ENCODE measurements at places on chromosomes 4 and X. TPM values are rescaled to one million over a fixed set of nuclear protein-coding genes. Genes with fewer than 3 reads are reported as not detected.
A peak's percentile ranks its signal among the peaks of the same experiment; 100 is the strongest.

DNA sequence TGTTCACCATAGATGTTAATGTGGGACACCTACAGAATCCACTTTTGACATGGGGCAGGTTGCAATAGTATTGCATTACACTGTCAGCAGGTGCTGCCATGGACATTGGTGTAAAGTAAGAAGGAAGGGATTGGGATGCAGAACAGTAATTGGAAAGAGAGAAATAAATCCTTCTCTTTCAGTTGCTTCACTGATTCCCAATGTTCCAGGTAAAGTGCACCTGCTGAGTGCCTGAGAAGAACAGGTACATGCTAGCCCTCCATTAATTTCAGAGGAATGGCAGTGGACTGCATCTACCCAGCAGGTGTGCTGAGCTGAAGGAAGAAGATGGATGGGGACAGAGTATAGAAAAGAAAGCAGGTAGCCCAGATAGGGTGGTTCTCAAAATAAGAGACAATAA lies 248.5 kb downstream of the TENM3 start:
- no peaks in the 10 kb centered on the region for H3K4me1 ChIP-seq
- no peak for DNase-seq
- no peak overlapping the region for H3K27ac ChIP-seq
- H3K4me3 ChIP-seq: no peak overlapping the region

GRCh38 chrX:87890437-87890836 lies 372.8 kb downstream of the KLHL4 start:
- peaks cover 2% of the 10 kb centered on the region for H3K27me3 ChIP-seq
- no peak for DNase-seq
- no peaks in the 10 kb centered on the region for H3K4me1 ChIP-seq
- no peaks in the 10 kb centered on the region for H3K36me3 ChIP-seq

DNA sequence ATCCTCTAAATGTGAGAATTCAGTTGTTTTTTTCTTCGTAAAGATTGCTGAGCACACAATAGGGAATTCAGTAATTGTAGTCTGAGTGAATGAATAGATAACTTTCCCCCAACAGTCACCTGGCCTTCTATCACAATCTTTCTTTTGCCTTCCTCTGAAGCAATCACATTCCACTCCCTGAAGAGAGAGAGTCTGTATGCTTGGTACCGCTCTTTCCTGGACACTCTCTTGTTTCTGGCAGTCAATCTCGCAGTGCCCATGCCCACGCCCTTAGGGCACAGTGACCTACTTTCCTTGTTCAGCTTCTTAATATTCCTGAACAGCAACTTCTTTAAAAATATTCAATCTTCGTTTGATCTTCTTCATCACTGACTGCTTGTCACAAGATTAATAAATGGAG lies 255.9 kb downstream of the ADAMTS3 start:
- DNase-seq: no peak
- H3K4me3 ChIP-seq: no peak overlapping the region
- no peaks in the 10 kb centered on the region for H3K4me1 ChIP-seq
- no peaks in the 10 kb centered on the region for H3K36me3 ChIP-seq

DNA sequence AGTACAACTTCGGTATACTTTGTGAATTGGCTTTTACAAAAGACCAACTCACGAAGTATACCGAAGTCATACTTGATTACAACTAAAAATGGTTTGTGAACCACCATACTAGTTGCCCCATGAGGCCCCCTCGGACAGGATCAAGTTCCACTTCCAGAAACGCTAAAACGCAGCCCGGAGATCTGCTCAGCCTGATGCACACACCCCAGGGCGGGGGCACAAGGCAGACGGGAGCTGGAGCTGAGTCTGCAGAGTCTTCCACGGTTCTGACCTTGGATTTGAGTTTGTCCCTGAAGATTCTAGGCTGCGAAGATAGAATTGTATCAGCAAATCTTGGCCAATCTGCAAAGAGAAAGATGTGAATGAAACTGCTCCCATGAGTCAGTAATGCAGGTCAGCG lies 118.1 kb downstream of the SORCS2 start:
- DNase-seq: no peak
- no peak overlapping the region for H3K4me3 ChIP-seq
- H3K27ac ChIP-seq: no peak overlapping the region
- H3K36me3 ChIP-seq: no peaks in the 10 kb centered on the region
- no peaks in the 10 kb centered on the region for H3K27me3 ChIP-seq

- no peaks in the 10 kb centered on the region for H3K4me1 ChIP-seq
- H3K27ac ChIP-seq: no peak overlapping the region
- H3K4me3 ChIP-seq: no peak overlapping the region
- DNase-seq: no peak
- H3K36me3 ChIP-seq: no peaks in the 10 kb centered on the region
These were observed 71.9 kb downstream of the ATG4A start for GRCh38 chrX:108163333-108164082.

GRCh38 chrX:119677654-119677981 lies 15.3 kb downstream of the SEPTIN6 start:
- no peaks in the 10 kb centered on the region for H3K36me3 ChIP-seq
- peak overlapping the region; percentile 88 for H3K4me3 ChIP-seq
- peak overlapping the region; percentile 94 for H3K27ac ChIP-seq
- DNase-seq: no peak
- H3K4me1 ChIP-seq: peaks cover 74% of the 10 kb centered on the region

DNA sequence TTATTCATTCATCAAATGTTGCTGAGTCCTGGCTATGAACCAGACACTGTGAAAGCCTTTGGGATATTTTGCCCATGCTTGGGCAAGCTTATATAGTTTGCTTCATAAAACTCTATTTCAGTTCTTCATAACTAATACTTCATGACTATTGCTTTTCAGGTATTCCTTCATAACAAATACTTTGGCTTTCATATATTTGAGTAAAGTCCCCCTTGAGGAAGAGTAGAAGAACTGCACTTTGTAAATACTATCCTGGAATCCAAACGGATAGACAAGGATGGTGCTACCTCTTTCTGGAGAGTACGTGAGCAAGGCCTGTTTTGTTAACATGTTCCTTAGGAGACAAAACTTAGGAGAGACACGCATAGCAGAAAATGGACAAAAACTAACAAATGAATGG lies 1.7 kb upstream of the AFP start:
- H3K27me3 ChIP-seq: no peaks in the 10 kb centered on the region
- no peak overlapping the region for H3K27ac ChIP-seq
- DNase-seq: no peak
- no peak overlapping the region for H3K4me3 ChIP-seq
- H3K36me3 ChIP-seq: no peaks in the 10 kb centered on the region

GRCh38 chr4:120850018-120850599 lies 72.4 kb downstream of the PRDM5 start:
- no peak overlapping the region for H3K27ac ChIP-seq
- no peak for DNase-seq
- no peaks in the 10 kb centered on the region for H3K27me3 ChIP-seq
- H3K4me1 ChIP-seq: no peaks in the 10 kb centered on the region

Gene GNRHR
- not detected for polyA plus RNA-seq

GRCh38 chr4:159169404-159170302 lies 66.8 kb downstream of the RAPGEF2 start:
- peaks cover 9% of the 10 kb centered on the region for H3K4me1 ChIP-seq
- H3K27me3 ChIP-seq: peaks cover 7% of the 10 kb centered on the region
- H3K4me3 ChIP-seq: no peak overlapping the region
- H3K27ac ChIP-seq: no peak overlapping the region

Gene MAGEA6
- polyA plus RNA-seq: not detected

Gene TRIM60
- not detected for polyA plus RNA-seq

DNA sequence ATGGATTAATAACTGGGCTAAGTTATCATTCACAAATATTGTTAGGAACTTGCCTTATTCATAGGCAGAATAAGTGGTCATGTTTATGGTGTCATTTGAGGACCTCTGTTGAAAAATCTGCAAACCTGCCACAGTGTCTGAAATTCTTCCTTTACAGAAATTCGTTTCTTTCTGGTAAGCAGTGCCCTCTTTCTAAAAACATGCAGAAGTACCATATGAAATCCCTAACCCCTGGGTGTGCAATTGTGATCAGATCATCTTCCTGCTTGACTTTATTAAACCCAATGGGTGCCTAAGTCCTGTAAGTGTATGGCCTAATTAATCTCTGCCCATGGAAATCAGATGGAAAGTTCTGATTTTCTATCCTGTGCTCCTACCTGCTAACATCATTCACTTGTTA lies 4.4 kb upstream of the HTATSF1 start:
- H3K4me1 ChIP-seq: peaks cover 9% of the 10 kb centered on the region
- no peak overlapping the region for H3K4me3 ChIP-seq
- peaks cover 14% of the 10 kb centered on the region for H3K27me3 ChIP-seq
- no peak for DNase-seq
- H3K27ac ChIP-seq: no peak overlapping the region

DNA sequence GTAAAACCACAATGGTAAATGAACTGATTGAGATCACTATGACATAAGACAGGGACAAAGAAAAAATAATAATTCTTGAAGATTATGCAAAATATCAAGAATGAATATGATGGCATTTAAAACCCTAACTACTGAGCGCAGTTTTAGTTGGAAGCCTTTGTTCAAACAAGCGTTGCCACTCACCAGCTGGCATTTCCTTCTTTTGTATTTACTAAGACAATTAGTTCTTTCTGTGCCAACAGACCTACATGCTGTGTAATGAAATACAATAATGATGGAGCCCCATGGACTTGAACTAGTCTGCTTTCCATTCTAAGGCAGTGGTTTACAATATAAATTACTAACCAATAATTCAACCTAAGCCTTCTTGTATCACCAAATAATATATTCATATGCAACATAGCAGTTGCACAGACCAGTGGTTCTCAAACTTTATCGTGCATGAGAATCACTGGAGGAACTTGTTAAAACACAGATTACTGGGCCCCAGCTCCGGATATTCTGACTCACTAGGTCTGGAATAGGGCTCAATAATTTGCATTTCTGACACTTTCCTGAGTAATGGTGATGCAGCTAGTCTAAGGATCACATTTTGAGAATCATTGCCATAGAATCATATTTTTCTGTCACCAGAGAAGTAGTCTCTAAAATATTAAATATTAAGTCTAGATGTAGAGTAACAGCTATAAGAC lies 196.4 kb upstream of the MAGEB18 start:
- H3K27ac ChIP-seq: no peak overlapping the region
- H3K4me1 ChIP-seq: no peaks in the 10 kb centered on the region
- no peaks in the 10 kb centered on the region for H3K27me3 ChIP-seq
- no peak for DNase-seq
- H3K4me3 ChIP-seq: no peak overlapping the region

Gene CXorf58
- polyA plus RNA-seq: not detected

- H3K27me3 ChIP-seq: peaks cover 10% of the 10 kb centered on the region
- H3K36me3 ChIP-seq: no peaks in the 10 kb centered on the region
- no peak overlapping the region for H3K4me3 ChIP-seq
- DNase-seq: no peak
These were observed 49.2 kb upstream of the ATP8A1 start for GRCh38 chr4:42706086-42706485.

GRCh38 chrX:136115126-136115903 lies 32.0 kb upstream of the FHL1 start:
- DNase-seq: no peak
- H3K36me3 ChIP-seq: no peaks in the 10 kb centered on the region
- H3K27ac ChIP-seq: no peak overlapping the region
- H3K4me1 ChIP-seq: no peaks in the 10 kb centered on the region
- peaks cover 7% of the 10 kb centered on the region for H3K27me3 ChIP-seq

DNA sequence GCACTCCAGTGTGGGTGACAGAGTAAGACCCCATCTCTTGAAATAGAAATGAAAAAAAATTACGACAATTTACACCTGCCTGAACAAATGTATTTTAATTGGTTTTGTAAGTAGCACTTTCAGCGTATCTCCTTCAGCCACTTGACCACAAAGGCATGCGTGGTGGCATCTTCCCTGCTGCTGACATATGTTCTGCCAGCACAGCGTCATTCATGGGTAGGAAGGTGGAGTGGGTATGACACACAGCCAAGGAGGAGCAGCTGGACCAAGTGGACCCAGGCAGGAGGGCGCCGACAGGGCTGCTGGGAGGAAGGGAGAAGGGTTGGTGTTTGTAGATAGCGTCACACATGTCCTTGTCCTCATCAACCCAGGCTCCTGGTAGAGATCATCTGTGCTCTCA lies 28.6 kb upstream of the CLDN34 start:
- H3K4me3 ChIP-seq: no peak overlapping the region
- DNase-seq: no peak
- peaks cover 21% of the 10 kb centered on the region for H3K4me1 ChIP-seq

DNA sequence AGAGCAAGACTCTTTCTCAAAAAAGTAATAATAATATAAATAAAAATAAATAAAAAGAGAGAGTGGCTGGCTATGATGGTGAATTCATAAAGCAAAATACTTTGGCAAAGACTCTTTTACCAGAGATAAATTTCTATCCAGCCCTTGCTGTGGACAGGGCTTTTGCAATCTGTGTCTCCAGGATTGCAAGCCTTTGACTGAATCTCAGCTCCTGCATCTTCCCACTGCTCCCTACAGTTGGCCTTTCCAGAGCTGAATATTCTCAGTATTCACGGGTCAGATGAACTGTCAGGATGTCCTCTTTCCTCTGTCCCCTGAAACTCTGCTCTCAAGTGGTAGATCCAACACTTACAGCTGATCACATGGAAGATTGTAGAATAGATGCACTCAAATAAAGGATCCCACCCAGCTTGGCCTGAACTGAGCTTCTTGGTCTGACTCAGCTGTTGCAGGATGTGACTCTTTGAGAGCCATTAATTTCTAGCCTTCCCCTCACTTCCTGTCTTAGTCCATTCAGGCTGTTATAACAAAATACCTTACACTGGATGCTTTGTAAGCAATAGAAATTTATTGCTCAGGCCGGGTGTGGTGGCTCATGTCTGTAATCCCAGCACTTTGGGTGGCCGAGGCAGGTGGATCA lies 123.4 kb upstream of the GUCY1A1 start:
- no peak overlapping the region for H3K27ac ChIP-seq
- no peak for DNase-seq
- H3K4me1 ChIP-seq: no peaks in the 10 kb centered on the region
- no peaks in the 10 kb centered on the region for H3K27me3 ChIP-seq
- H3K36me3 ChIP-seq: no peaks in the 10 kb centered on the region

DNA sequence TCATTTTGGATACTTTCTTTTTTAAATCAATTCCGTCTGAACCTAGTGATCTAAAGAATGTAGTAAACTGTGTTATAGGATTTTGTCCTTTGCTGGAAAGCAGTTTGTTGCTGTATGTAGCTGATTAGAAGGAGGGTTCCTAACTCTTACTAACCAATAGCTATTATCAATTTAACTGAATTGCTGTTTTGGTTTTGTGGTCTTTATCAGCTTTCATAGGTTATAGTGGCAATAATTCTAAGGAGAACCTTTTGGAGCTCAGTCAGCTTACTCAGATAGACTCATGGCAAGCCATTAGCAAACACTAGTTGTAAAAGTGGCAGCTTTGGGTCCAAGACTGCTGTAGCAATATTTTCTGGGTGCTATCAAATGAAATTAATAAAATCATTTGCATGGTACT lies 29.6 kb downstream of the SH3BGRL start:
- H3K4me3 ChIP-seq: no peak overlapping the region
- peaks cover 53% of the 10 kb centered on the region for H3K4me1 ChIP-seq
- H3K27ac ChIP-seq: no peak overlapping the region
- no peak for DNase-seq
- H3K36me3 ChIP-seq: no peaks in the 10 kb centered on the region

DNA sequence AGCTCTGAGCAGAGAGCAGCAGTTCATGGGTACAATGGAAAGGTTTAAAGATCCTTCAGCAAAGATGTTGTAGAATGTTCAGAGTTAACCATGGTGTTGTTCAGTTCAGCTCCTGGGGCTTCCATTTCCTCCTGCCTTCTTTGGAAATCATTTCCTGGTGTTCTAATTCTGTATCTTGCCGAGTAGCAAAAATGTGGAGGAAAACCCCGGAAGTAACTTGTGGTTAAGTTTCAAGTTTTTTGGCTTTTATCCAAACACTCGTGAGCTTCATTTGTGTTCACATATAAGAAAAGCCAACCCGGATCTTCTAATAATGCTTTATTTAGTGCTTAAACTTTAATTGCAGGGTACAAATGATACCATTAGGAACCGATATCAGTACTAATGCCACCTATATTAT lies 33.6 kb upstream of the ARX start:
- H3K27ac ChIP-seq: no peak overlapping the region
- peaks cover 4% of the 10 kb centered on the region for H3K27me3 ChIP-seq
- H3K36me3 ChIP-seq: no peaks in the 10 kb centered on the region

All from immature natural killer cell (primary cell).